Cerebellar nuclear complex (tissue), 1 donor: ENCODE measurements at places on chromosomes 3 and 15.

DNA sequence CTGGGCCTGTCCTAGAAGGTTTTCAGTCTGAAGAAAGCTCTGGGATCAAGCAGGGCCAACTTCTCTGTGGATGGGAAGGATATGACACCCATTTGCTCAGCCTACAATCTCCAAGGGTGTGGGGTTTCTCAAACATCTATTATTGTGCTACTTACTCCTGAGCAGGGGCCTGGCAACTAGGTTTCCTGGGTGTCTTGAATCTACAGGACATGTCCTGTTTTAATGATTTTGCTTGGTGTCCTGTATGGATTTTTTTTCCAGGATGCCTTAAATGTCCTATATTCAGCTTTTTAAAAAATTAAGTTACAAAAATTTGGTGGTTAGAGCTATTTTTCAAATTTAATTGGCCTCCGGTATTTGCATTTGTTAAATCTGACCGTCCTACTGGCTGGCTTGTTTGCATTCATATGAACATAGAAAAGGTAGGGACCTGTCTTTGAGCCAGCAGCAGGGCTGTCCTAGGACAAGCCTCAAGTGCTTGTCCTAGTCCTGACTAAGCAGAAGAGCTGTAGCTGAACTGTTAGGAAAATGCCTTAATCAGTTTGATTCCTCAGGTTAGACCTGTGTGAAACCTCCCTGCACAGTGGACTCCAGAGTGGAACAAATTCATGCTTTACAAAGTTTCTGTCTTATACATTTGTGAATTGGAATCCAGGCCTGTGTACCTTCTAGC is 40.0 kb upstream of the LMOD3 start:
- DNase-seq = no peak

- no peak for DNase-seq
Observed at GRCh38 chr15:37893309-37893708, 41.1 kb upstream of the TMCO5A start.

DNA sequence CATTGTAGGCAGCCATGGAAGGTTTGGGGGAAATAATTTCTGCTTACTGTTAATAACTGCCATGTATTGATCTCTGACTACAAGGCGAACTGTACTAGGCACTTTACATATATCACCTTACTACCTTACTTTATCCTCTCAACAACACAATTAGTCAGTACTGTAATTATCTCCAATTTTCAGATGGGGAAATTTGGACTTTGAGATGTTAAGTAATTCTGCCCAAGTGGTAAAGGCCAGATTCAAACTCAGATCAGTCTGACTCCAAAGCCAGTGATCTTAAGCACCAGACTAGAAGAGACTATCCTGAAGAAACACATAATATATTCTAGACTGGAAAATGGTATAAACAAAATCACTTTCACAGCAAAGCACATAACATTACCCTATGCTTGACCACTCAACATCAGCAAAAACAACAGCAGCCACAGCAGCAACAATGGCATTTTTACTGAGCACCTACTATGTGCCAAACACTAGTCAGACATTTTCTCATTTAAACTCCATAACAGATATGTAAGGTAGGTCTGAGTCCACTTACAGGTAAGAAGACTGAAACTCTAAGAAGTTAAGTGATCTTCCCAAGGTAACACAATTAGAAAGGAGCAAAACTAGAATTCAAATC is 13.1 kb downstream of the MTHFS start:
- no peak for DNase-seq

DNA sequence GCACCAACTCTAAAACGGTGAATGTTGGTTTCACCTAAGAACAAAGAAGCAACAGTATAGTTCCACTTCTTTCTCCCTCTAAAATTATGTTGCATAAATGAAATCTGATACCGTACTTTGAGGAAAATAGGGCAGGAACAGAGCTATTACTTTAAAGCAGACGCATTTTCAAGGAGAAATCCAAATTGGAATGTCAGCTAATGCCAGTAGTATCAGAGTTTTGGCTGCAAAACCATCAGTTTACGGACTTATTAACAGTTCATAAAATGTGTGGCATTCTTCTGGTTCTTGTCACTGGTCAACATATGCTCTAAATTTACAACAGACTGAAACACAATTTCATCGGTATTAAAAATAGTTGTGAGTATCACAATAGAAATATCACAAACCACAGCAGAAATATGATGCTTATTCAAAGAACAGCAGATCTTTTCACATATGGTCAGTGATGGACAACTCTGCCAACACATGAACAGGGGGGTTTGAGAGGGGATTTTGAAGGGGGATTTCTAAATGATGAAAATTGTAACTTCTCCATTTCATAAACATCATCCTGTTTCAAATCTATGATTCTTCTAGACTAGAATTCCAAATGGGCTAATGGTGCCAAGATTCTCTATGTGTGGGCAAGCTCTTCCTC is 38.7 kb upstream of the ROBO2 start:
- DNase-seq = no peak

DNA sequence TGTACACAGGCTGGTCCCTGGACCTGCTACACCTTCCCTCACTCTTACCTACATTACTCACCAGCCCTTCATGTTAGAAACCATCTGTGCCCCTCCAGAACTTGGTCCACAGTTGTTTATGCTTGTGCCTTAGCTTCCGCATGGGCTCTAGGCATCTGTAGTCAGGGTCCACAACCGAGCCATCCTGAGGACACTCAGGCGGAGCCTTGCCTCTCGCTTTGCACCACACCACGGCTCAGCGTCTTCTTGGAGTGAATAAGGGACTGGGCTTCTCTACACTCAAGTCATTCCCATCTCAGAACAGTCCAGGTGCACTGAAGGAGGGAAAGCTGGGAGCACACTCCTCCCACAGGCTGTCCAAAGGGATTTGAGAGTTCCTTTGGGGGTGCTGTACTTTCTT is 97.8 kb downstream of the HMG20A start:
- no peak for DNase-seq

DNA sequence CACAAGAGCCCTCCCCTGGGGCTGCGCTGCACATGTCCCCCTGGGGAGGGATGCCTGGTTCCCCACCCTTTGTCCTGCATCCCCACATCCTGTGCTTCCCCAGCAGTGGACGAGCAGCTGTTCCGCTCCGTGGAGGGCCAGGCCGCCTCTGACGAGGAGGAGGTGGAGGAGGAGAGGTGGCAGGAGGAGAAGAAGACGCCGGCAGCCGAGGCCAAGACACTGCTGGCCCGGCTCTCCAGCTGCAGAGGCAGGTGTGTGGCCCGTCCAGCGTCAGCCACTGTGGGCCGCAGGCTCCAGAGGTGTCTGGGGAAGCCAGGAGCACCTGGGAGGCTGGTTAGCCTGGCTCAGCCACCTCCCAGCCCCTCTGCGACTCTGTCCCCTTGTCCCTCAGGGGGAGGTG is 27.9 kb upstream of the GP9 start:
- DNase-seq = no peak
